Gastrocnemius medialis (tissue), 4 donors: ENCODE measurements at places on chromosomes 2 and 18. TPM values are rescaled to one million over a fixed set of nuclear protein-coding genes. Genes with fewer than 3 reads are reported as not detected.

The ASNSD1 gene
- 68.1 TPM for total RNA-seq

DNA sequence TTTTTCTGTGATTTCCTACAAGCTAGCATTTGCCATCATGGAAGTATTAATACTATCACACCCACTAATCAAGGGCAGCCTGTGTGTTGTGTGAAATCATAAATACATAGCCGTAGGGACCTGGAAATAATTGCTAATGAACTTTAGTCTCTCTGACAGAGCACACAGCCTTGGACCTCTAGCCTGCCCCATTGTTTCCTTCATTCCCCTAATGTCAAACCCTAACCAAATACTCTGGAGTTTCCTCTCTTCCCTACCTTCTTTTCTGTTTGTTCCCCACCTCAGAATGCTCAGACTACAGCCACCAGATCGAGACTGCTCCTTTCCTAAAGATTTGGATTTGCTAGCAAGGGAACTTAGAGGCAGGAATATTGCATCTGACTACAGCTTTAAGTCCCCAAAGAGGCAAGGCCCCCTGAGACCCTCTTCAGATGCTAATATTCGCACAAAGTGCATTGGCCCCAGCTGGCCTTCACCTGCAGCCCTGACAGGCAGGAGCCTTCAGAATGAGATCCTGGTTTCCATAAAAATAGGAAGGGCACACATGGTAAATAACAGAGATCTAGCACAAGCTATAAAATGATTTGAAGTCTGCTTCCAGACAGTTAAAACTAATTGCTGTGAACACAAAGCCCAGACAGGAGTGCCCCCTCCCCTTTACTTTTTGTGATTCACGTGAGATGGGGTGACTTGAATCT, 279.2 kb upstream of the DCC start:
- no peak overlapping the region for H3K27ac ChIP-seq
- no peak overlapping the region for H3K4me3 ChIP-seq
- H3K36me3 ChIP-seq, result no peaks in the 10 kb centered on the region
- no peaks in the 10 kb centered on the region for H3K27me3 ChIP-seq
- no peak for DNase-seq

The CXCR1 gene
- total RNA-seq, result 0.55 TPM

DNA sequence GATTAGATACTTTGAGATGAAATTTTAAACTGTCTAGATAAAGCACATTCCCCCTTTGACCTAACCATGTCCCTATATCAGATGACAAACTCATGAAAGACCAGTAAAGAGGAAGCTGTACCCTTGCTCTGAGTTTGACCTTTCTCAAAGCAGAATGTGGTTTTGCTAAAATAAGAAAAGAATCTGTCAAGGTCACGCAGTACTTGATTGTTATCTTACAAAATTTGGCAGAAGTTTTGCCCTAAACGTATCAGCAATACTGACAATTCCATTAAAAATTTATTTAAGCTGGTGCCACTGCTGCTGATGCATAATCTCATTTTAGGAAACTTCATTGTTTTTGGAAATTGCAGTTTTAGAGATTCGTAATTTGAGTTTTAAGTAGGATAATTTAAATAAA, 31.2 kb upstream of the GALM start:
- H3K27me3 ChIP-seq, result no peaks in the 10 kb centered on the region
- no peaks in the 10 kb centered on the region for H3K36me3 ChIP-seq
- H3K4me3 ChIP-seq, result no peak overlapping the region
- H3K4me1 ChIP-seq, result no peaks in the 10 kb centered on the region

GRCh38 chr18:916562-916961, 11.9 kb downstream of the ADCYAP1 start:
- no peak overlapping the region for H3K4me3 ChIP-seq
- H3K27ac ChIP-seq, result no peak overlapping the region
- peaks cover 11% of the 10 kb centered on the region for H3K27me3 ChIP-seq
- no peak for DNase-seq

GRCh38 chr18:62852851-62853250, 137.5 kb downstream of the PHLPP1 start:
- H3K4me3 ChIP-seq, result no peak overlapping the region
- H3K27ac ChIP-seq, result no peak overlapping the region
- DNase-seq, result no peak
- H3K4me1 ChIP-seq, result no peaks in the 10 kb centered on the region
- H3K36me3 ChIP-seq, result no peaks in the 10 kb centered on the region

The RBM44 gene
- 0.07 TPM for total RNA-seq

DNA sequence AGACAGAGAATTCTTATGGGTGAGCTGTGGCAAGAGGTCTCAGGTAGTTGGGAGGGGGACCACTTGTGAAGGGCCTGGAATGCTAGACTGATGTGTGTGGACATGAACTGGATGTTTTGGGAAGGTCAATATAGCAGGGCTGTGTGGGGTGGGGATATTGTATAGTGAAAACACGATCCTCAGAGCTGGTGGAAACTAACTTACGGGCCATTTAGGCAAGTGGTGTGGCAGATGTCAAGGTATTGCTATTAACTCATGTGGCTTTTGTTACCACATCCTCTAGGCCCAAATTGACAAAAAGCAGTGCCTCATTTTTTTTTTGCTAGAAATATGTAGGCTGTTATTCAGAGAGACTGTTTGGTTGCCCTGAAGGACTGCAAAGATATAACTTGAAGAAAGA, 8.0 kb upstream of the GALNT1 start:
- H3K4me1 ChIP-seq, result peaks cover 14% of the 10 kb centered on the region
- peak overlapping the region; percentile 71 for H3K27ac ChIP-seq
- no peaks in the 10 kb centered on the region for H3K27me3 ChIP-seq
- H3K36me3 ChIP-seq, result no peaks in the 10 kb centered on the region
- DNase-seq, result no peak

DNA sequence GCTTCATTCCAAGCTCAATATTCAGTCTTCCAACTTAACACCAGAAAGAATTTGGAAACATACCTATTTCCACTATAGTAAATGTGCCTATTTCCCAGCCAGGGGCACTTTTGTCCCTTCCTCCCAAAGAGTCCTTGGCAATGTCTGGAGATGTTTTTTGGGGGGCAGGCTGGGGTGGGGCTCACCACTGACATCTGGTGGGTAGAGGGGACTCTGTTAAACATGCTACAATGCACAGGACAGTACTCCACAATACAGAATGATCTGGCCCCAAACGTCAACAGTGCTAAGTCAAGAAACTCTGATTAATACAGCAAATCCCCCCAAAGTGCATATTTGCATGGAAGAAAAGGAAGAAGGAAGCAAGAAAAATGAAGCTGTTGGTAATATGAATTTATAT, 61.7 kb downstream of the SMIM21 start:
- H3K27me3 ChIP-seq, result peaks cover 2% of the 10 kb centered on the region
- H3K36me3 ChIP-seq, result no peaks in the 10 kb centered on the region
- DNase-seq, result no peak
- no peaks in the 10 kb centered on the region for H3K4me1 ChIP-seq
- no peak overlapping the region for H3K27ac ChIP-seq

The CDH2 gene
- total RNA-seq, result 0.62 TPM

The EIF2AK3 gene
- total RNA-seq, result 11.6 TPM

The ALPP gene
- not detected for total RNA-seq

DNA sequence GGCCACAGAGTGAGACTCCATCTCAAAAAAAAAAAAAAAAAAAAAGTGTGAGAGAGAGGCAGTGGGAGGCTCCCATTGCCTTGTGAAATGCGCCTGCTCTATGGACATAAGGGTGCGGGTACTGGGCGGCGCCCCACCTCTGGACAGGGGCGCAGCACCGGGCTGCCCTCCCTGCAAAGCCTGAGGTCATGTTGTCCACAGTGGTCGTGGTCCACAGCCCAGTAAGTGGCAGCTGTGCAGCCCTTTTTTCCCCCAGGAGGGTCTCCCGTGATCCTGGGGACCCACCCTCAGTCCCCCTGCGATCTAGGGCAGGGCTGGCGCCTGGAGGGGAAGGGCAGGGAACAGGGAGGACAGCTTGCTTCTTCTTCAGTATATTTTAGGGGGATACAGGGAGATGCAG, 37.8 kb downstream of the LPIN1 start:
- H3K4me1 ChIP-seq, result peaks cover 3% of the 10 kb centered on the region
- no peak for DNase-seq
- H3K4me3 ChIP-seq, result no peak overlapping the region
- H3K27ac ChIP-seq, result no peak overlapping the region

DNA sequence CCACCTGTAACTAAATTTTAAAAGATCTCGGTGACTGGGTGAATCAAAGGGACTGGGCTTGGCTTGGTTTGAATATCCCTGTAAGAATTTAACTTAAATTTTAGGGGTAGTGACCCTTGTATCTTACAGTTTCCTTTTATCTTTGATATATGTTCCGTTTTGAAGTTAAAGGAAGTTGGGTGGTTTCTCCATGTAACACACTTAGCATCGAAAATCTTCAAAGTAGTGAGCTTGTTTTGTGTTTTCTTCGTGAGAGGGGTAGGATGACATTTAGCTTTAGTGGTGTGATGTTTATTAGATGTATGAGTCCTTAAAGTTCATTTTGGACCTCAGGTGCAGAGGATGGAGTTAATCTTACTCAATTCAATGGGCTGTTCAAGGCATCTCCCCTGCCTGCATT, 1.6 kb downstream of the WDR7 start:
- no peaks in the 10 kb centered on the region for H3K36me3 ChIP-seq
- no peak overlapping the region for H3K27ac ChIP-seq
- DNase-seq, result no peak
- H3K4me3 ChIP-seq, result no peak overlapping the region

GRCh38 chr18:30675493-30675892, 367.0 kb downstream of the DSC3 start:
- H3K27me3 ChIP-seq, result no peaks in the 10 kb centered on the region
- H3K4me3 ChIP-seq, result no peak overlapping the region
- no peak for DNase-seq
- H3K27ac ChIP-seq, result no peak overlapping the region

The CCDC142 gene
- 5.5 TPM for total RNA-seq
